ENCODE measurements at places on chromosomes 2 and 18. TPM values are rescaled to one million over a fixed set of nuclear protein-coding genes. Genes with fewer than 3 reads are reported as not detected.

Gene SLC14A1
- total RNA-seq, result 2.1 TPM

DNA sequence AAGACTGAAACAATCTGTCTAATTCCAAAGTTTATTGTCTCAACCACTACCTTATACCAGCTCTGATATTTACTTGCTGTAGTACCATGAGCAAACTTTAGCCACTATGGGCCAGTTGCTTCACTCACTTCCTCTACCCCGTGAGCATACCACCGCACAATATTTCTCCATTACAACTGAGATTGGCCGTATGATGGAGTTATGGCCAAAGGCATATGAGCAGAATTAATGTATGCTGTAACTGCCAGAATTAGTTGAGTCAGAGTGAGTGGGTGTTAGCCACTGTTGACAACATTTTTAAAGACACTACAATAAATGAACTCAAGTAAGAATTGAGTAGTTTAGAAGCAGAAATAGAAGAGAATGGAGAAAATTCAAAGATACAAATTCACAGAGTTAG lies 69.7 kb downstream of the LRATD1 start:
- no peaks in the 10 kb centered on the region for H3K36me3 ChIP-seq
- no peaks in the 10 kb centered on the region for H3K27me3 ChIP-seq
- H3K4me3 ChIP-seq, result no peak overlapping the region

- no peaks in the 10 kb centered on the region for H3K27me3 ChIP-seq
- no peaks in the 10 kb centered on the region for H3K4me1 ChIP-seq
- H3K36me3 ChIP-seq, result no peaks in the 10 kb centered on the region
- H3K27ac ChIP-seq, result no peak overlapping the region
- DNase-seq, result no peak
Measured at GRCh38 chr18:59742325-59743111, 45.3 kb upstream of the CCBE1 start.

- H3K4me1 ChIP-seq, result no peaks in the 10 kb centered on the region
- no peak overlapping the region for H3K27ac ChIP-seq
- DNase-seq, result no peak
- H3K27me3 ChIP-seq, result no peaks in the 10 kb centered on the region
- no peaks in the 10 kb centered on the region for H3K36me3 ChIP-seq
Measured at GRCh38 chr2:99682275-99683060, 192.7 kb upstream of the REV1 start.

DNA sequence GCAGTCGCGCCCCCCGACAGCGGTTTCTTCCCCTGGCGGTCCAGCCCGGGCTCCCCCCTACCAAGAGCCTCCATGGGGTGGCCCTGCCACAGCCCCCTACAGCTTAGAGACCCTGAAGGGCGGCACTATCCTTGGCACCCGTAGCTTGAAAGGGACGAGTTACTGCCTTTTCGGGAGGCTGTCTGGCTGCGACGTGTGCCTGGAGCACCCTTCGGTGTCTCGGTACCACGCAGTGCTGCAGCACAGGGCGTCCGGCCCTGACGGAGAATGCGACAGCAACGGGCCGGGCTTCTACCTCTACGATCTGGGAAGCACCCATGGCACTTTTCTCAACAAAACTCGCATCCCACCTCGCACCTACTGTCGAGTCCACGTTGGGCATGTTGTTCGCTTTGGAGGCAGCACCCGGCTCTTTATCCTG lies 475 bp downstream of the SLC4A1AP start:
- peaks cover 50% of the 10 kb centered on the region for H3K36me3 ChIP-seq
- H3K4me1 ChIP-seq, result no peaks in the 10 kb centered on the region
- DNase-seq, result no peak
- H3K4me3 ChIP-seq, result peak overlapping the region; percentile 74
- peak overlapping the region; percentile 92 for H3K27ac ChIP-seq
- H3K27me3 ChIP-seq, result no peaks in the 10 kb centered on the region

- no peaks in the 10 kb centered on the region for H3K36me3 ChIP-seq
- H3K27ac ChIP-seq, result no peak overlapping the region
- no peaks in the 10 kb centered on the region for H3K4me1 ChIP-seq
- no peak overlapping the region for H3K4me3 ChIP-seq
- H3K27me3 ChIP-seq, result no peaks in the 10 kb centered on the region
- DNase-seq, result no peak
Measured at GRCh38 chr2:71962350-71962749, 185.3 kb downstream of the CYP26B1 start.

Gene ABHD1
- total RNA-seq, result not detected

DNA sequence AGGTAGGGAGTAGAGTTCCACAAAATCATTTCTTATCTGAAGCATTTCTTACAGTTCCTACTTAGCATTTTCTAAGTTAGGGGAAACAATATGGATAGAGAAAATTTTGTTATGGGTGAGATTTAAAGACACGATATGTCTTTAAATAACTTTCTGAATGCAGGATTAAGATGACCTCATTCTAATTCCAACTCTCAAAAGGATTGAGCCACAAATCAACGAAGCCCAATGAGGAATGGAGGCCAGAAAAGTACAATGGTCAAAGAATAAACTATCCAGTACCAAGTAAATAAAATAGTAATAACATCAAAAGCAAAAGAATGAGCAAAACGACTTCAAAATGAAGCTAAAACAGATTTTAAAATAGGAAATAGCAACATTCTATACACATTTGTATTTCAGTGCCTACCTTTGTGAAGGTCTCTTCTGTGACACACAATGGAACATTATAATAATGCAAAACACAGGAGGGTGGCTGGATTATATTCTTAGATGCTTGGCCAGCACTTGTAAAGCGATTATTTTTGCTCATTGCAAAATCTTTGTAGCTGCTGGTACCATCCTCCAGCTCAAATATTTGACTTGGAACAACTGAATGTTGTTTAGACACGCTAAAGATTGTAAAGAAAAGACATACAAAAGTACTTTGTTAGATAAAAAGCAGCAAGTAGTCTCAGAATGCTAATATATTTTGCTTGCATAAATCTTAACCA lies 33.8 kb downstream of the HNRNPLL start:
- H3K36me3 ChIP-seq, result peaks cover 98% of the 10 kb centered on the region
- H3K4me3 ChIP-seq, result no peak overlapping the region
- peaks cover 9% of the 10 kb centered on the region for H3K4me1 ChIP-seq

- DNase-seq, result no peak
- H3K27ac ChIP-seq, result no peak overlapping the region
- H3K4me1 ChIP-seq, result peaks cover 14% of the 10 kb centered on the region
- no peaks in the 10 kb centered on the region for H3K36me3 ChIP-seq
- H3K4me3 ChIP-seq, result no peak overlapping the region
Measured at GRCh38 chr2:206859330-206859739, 80.0 kb upstream of the CPO start.

DNA sequence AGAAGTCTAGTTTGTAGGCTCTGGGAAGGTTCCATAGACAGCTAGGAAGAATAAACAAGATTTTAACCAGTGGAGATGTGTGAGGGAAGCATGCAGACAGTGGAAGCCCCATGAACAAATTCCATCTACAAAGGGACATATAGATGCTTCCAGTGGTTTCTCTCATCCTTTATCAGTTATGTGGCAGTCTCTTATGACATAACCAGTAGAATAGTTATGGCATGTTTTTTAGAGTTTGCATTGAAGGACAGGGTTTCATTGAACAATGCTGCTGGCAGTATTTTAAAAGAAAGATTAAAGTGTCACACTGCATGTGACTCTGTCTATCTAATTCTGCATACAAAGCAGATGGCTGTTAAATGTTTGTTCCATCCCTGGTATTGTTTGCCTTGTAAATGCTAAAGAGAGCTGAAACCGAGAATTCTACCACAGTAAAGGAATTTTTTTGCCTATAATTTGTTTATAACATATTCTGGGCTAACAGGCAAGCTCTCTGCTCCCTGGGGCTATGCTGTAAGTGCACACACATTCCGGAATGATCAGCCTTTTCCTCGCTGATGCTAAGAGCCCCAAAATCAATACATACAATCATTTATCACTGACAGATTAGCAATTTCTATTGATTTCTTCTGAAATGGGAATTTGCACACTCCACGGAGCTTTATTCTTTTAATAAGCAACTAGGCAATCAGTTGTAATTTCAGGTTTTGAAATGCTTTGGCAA lies 76.8 kb upstream of the PELI1 start:
- no peak for DNase-seq
- peaks cover 43% of the 10 kb centered on the region for H3K4me1 ChIP-seq
- H3K27me3 ChIP-seq, result no peaks in the 10 kb centered on the region
- H3K4me3 ChIP-seq, result no peak overlapping the region
- no peaks in the 10 kb centered on the region for H3K36me3 ChIP-seq

DNA sequence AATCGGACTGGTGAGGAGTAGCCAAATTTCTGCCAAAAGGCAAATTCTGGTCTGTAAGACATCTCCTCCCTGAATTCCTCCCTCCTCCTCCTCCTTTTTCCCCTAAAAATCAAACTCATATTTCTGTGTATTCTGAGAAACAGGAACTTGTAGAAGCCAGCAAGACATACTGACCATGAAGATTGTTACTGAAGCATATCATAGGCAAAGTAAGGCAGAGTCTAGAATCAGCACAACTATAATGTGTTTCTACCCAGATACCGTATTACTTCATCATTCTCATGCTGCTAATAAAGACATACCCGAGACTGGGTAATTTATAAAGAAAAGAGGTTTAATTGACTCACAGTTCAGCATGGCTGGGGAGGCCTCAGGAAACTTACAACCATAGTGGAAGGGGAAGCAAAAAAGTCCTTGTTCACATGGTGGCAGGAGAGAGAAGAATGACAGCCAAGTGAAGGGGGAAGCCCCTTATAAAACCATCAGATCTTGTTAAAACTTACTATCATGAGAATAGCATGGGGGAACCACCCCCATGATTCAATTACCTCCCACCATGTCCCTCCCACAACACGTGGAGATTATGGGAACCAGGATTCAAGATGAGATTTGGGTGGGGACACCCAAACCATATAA lies 24.9 kb upstream of the EPC2 start:
- no peaks in the 10 kb centered on the region for H3K27me3 ChIP-seq
- H3K36me3 ChIP-seq, result no peaks in the 10 kb centered on the region
- peaks cover 12% of the 10 kb centered on the region for H3K4me1 ChIP-seq
- H3K4me3 ChIP-seq, result no peak overlapping the region

Gene HTR2B
- 18.3 TPM for total RNA-seq

DNA sequence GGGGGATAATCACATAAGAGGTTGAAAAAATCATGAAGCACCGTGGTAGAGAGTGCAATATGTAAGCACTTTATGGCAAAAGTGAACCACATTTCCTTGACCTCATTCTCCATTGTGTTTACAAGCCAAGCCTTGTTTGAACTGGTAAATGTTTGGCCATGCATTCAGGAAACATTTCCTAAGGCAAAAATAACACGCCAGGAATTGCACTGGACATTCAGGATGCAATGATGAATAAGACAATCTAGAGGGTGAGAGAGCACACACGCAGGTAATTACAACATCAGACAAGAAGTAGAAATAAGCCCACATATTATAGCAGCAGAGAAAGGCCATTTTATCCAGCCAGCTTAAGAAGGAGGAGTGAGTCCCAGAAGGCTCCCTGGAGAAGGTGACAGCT lies 218.0 kb upstream of the OSR1 start:
- H3K27me3 ChIP-seq, result no peaks in the 10 kb centered on the region
- no peaks in the 10 kb centered on the region for H3K36me3 ChIP-seq
- no peak overlapping the region for H3K4me3 ChIP-seq
- H3K27ac ChIP-seq, result no peak overlapping the region

Gene SLC19A3
- total RNA-seq, result 0.95 TPM

DNA sequence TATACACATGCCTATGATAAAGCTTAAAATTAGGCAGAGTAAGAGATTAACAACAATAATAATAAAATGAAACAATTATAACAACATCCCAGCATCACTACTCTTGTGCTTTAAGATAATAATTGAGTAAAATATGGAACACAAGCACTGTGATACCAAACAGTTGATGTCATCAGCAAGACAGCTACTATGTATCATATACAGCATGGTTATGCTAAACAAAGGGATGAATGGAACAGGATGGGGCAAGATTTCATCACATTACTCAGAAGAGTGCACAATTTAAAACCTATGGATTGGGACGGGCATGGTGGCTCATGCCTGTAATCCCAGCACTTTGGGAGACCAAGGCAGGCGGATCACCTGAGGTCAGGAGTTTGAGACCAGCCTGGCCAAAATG lies 1221.0 kb downstream of the SUCLG1 start:
- no peaks in the 10 kb centered on the region for H3K4me1 ChIP-seq
- no peaks in the 10 kb centered on the region for H3K27me3 ChIP-seq
- no peak overlapping the region for H3K27ac ChIP-seq
- no peak overlapping the region for H3K4me3 ChIP-seq
- DNase-seq, result no peak

GRCh38 chr2:218367415-218368149 lies 10.9 kb downstream of the CATIP start:
- H3K27ac ChIP-seq, result peak overlapping the region; percentile 87
- H3K4me3 ChIP-seq, result peak overlapping the region; percentile 55
- H3K36me3 ChIP-seq, result no peaks in the 10 kb centered on the region
- peak; percentile 94 for DNase-seq
- H3K27me3 ChIP-seq, result no peaks in the 10 kb centered on the region
- peaks cover 30% of the 10 kb centered on the region for H3K4me1 ChIP-seq

GRCh38 chr2:110979471-110980338 lies 141.0 kb upstream of the BCL2L11 start:
- DNase-seq, result no peak
- H3K27ac ChIP-seq, result no peak overlapping the region
- H3K27me3 ChIP-seq, result no peaks in the 10 kb centered on the region
- H3K4me3 ChIP-seq, result no peak overlapping the region
- H3K36me3 ChIP-seq, result no peaks in the 10 kb centered on the region

DNA sequence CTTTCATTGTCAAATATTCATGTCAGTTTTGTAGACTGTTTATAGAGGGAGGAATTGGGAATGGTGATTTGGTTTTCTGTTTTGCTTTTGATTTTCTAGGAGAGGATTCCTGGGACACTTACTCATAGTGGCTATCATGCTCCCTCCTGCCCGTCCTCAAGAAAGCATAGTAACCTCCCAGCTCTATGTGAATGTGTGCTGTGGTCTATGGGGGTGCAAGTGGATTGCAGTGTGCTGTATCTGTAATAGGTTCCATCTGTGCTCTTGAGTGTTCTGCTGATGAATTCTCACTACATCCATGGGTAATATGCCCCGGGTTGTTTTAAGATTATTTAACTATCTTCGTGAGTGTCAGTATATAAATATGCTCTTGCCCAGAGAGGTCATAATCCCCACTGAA lies 811.3 kb downstream of the CNTNAP5 start:
- no peaks in the 10 kb centered on the region for H3K27me3 ChIP-seq
- no peak overlapping the region for H3K27ac ChIP-seq
- no peaks in the 10 kb centered on the region for H3K36me3 ChIP-seq
- DNase-seq, result no peak
- H3K4me1 ChIP-seq, result no peaks in the 10 kb centered on the region
- H3K4me3 ChIP-seq, result no peak overlapping the region

Gene CNDP1
- total RNA-seq, result not detected

All from sigmoid colon (tissue), 7 donors.